ENCODE measurements at places on chromosomes 1 and 21.
A peak's percentile ranks its signal among the peaks of the same experiment; 100 is the strongest.

DNA sequence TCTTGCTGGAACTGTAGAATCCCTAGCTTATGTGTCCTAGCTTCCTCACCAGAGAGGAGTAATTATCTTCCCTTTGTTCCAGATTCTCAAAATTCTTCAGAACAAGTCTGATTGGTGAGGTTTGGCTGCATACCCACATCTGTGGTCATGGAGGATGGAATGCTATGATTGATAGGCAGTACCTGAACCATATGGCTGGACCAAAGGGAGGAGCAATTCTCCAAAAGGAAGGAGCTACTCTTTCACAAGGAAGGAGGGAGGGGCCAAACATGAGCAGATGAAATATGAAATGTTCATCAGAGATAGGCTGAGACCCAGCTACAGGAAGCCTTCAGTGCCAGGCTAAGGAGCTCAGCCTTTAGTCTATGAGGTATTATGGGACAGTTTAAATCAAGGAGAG, 5.0 kb upstream of the RNF19B start:
- no peak for DNase-seq

DNA sequence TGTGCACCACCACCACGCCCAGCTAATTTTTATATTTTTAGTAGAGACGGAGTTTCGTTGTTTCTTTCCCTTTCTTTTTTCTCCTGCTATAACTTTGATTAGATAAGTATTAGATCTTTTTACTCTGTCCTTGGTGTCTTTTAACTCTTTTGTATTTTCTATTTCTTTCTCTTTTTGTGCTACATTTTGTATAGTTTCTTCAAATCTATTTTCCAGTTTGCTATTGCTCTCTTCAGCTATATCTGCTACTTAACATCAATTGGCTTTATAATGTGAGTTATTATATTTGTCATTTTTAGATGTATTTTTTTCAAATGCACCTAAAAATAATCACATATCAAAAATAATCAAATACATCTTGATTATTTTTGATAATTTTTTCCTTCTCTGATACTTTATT, 16.0 kb upstream of the ERRFI1 start:
- no peak for DNase-seq

DNA sequence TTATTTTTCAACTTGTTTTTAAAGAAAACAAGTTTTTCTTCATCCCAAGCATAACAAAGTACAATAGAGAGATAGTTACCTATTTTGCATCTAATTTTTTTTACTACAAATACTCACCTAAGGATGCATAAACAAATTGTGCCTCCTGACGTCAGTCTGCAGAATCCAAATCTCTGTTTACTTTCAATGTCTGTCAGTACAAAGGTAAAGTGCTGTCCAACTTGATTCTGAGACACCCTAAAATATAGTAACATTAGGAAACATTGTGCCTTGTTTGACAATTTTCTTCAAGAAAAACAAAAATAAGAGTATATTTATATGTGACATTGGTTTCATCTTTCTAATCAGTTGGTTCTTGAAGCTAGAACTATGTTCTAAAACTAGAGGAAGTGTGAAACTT, 103.4 kb downstream of the DENND1B start:
- DNase-seq, result no peak

GRCh38 chr1:243938208-243938607, 88.2 kb upstream of the AKT3 start:
- no peak for DNase-seq

DNA sequence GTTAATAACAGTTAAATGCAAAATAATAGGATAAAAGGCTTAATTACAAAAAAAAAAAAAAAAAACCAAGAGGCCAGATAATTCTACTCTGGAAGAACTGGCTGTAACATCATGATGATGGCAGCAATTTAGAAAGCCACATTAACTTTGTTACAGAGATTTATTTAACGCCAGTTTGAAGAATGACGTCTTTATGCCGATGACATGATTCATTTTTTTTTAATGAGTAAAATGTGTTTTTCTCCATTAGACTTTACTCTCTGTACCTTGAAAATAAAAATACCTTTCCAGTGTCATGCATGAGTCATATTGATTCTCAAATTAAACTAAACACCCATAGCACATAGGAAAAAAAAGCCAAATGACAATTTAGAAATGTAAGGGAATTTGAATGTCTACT, 226.1 kb downstream of the RGS7 start:
- DNase-seq, result no peak

GRCh38 chr1:110874324-110875215, 1.6 kb downstream of the CD53 start:
- DNase-seq, result peak; percentile 86

DNA sequence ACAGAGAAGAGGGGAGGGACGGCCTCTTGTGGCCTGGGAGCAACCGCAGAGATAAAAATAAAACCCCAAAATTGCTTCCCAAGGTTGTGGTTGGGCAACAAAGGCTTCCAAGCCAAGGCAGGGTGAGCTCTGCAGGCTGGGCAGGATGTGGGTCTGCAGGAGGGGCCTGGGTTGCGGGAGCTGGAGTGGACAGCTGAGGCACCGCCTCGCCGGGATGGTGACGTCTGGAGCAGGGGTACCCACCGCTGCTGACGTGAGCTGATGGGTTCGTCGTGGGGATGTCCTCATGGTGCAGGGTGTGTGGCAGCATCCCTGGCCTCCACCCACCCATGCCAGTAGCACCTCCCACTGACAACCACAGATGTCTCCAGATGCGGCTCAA, 3.7 kb downstream of the AURKAIP1 start:
- no peak for DNase-seq

- no peak for DNase-seq
Measured at GRCh38 chr1:224450561-224451350, 16.2 kb upstream of the WDR26 start.

DNA sequence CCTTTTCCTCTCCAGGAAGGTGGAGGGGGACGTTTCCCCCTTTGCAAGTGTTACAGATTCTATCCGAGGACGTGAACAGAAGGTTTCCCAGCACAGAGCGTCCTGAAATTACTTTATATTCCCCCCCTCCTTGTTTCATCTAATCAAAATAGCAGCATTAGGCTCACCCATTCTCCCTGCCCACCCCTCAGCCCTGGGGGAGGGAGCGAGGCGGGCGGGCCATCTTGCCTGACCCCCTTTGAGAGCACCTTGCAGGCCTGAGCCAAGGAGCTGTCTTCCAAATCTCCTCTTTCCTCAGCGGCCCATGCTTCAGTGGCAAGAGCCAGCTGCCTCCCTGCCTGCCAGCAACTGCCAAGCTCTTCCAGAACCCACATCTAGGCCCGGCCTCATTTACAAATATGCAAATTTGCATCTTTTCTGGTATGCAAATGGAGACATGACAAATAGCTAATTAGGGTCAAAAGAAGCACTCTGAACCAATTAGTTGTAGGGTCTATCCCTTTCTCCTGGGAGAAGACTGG, 69.1 kb upstream of the POU3F1 start:
- no peak for DNase-seq

DNA sequence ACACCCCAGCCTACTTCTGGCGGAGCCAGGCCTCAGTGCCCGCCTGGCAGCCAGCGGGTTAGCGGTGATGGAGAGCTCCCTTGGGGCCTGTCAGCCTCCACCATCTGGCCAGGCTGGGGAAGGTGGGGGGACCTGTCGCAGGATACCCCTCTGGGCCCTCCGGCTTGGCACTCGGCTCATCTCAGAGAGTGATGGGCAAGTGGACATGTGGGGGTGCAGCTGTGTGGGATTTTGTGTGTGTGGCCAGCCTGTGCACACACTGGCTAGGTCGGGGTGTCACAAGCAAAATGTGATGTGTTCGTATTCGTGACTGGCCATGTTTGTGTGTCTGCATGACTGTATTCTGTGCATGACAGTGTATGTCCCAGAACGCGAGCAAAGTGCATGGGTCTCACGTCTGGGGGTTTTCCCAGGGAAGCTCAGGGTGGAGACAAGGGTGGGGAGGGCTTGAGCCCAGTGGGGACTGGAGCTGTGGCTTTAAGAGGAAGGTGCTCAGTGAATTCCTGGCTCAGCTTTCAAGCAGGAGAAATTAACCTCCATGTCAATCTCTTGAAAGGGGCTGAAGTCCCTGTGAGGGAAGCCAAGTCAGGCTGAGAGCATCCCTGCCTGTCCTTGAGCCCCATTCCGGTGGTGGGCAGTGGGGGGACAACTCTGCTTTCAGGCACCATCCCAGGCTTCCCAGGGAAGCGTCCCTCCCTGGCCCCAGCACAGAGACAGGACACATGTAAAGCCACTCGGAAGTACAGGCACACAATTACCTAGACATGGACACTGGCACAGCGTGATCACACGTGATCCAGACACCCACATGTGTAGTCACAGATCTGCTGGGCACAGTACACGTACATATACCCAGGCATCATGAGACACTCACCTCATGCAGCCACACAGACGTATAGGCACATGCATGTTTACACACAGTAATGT, 21.1 kb upstream of the ADGRB2 start:
- DNase-seq, result no peak

- no peak for DNase-seq
Measured at GRCh38 chr1:154411525-154411924, 6.4 kb downstream of the IL6R start.

- no peak for DNase-seq
Measured at GRCh38 chr1:150846473-150847146, 29.8 kb downstream of the ARNT start.

DNA sequence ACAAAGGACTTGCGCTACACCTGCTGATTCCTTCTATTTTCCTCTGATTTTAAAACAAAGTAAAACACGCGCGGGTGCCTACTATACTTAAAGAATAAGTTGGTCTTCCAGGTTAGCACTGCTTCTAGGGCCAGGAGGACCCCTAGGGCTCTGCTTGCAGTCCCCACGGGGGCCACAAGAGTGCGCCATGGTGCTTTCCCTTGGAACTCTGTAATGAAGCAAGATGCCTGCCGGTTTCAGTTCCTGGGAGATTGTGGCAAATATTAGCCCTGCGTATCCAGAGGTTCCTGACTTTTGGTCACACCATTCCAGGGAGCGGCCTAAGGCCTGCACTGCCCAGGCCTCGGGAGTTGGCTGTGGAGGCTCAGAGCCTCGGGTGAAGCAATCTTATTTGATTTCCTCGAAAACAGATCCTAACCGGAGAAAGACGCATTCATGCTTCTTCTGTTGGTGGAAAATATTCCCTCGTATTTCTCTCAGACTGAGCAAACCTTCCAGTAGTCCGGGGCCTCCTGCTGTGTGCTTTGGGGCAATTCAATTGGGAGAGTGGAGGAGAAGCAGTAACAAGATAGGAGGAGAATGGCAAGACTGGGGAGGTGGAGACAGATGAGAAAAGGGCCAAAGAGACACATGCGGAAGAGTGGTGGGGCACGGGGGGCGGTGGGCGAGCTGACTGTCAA, 25.3 kb downstream of the ADAM30 start:
- peak; percentile 75 for DNase-seq

DNA sequence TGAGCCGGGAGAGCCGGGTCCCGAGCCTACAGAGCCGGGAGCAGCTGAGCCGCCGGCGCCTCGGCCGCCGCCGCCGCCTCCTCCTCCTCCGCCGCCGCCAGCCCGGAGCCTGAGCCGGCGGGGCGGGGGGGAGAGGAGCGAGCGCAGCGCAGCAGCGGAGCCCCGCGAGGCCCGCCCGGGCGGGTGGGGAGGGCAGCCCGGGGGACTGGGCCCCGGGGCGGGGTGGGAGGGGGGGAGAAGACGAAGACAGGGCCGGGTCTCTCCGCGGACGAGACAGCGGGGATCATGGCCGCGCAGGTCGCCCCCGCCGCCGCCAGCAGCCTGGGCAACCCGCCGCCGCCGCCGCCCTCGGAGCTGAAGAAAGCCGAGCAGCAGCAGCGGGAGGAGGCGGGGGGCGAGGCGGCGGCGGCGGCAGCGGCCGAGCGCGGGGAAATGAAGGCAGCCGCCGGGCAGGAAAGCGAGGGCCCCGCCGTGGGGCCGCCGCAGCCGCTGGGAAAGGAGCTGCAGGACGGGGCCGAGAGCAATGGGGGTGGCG, 371 bp downstream of the ARID1A start:
- DNase-seq, result no peak

DNA sequence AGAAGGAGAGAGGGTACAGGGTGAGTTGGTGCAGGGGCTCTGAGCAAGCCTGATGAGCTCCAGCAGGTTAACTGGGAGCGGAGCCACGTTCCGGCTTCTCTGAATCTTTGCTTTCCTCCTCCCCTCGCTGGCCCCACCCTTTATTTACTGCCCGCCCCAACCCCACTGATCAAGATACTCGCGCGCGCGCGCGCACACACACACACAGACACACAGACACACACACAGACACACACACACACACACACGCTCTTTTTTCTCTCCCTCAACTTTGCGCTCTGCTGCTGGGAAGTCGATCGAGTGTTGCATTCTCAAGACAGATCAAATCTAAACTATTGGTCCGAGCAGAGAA, at the start of gene GRIK1:
TSS of gene GRIK1 (minus strand) at position 73 of the 352 bp plus-strand sequence.
- no peak for DNase-seq

- no peak for DNase-seq
Measured at GRCh38 chr1:113922957-113923356, 6.2 kb upstream of the HIPK1 start.

- no peak for DNase-seq
Measured at GRCh38 chr1:156486421-156487344, 13.9 kb downstream of the MEF2D start.

DNA sequence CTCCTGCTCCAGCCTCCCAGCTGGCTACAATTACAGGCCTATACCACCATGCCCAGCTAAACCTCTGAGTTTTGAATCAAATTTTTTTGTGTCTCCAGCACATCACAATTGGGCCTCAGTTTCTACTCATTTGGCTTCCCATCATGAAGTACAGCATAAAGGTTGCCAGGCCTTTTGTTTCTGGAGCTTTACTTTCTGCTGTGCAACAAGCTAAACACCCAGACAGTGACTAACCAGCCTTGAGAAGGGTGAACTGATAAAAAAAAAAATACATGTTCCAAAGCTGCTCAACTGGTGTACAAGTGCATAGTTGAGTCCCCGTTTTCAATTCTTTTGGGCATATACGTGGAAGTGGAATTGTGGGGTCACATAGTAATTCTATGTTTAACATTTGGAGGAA, 25.1 kb downstream of the TIAM1 start:
- DNase-seq, result no peak

DNA sequence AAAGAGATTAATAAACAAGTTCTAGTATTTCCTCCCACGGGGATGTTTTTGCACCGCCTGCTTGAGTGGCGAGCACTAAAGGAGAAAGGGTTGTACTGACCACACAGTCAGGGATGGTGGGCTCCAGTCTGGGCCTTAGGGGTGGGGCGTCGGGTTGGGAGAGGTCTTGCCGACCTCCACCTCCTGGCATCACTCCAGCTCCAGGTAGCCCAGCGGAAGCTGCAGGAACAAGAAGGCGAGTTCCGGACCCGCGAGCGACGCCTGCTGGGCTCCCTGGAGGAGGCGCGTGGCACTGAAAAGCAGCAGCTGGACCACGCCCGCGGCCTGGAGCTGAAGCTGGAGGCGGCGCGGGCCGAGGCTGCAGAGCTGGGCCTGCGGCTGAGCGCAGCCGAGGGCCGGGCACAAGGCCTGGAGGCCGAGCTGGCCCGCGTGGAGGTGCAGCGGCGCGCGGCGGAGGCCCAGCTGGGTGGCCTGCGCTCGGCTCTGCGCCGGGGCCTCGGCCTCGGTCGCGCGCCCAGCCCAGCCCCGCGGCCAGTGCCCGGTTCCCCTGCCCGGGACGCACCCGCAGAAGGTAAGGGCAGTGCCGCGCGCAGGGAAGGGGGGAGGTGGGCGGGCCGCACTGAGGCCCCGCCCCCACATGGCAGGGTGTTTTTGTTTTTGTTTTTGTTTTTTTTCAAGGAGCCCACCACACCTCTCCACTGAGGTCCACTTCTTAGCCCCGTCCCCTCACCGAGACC, 19.7 kb downstream of the MFAP2 start:
- peak; percentile 8 for DNase-seq

Data from Kasumi-1 (cell line).